Activated CD8-positive, alpha-beta memory T cell treated with anti-CD3 and anti-CD28 coated beads, Interleukin-2, amount 10 ng/mL, durations not matched to agents 7 days and 5 days (primary cell): ENCODE measurements at places on chromosomes 5 and 9.

DNA sequence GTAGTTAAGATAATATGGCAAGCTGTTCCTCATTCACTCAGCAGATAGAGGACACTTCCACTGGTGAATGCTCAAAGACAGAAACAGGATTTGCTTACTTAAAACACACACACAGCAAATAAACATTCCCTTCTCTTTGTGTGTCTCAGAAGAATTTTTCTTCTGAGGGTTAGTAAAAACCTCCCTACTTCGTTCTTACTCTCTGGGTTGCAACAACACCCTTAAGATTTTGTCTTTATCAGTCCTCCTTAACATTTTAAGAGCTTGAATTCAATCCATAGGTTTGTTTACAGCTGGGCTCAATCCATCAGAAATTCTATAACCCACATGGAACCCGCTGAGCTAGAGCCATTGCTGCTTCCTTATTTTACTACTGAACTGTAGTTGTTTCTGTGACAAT, 237.4 kb upstream of the PIK3R1 start:
- DNase-seq, result no peak

DNA sequence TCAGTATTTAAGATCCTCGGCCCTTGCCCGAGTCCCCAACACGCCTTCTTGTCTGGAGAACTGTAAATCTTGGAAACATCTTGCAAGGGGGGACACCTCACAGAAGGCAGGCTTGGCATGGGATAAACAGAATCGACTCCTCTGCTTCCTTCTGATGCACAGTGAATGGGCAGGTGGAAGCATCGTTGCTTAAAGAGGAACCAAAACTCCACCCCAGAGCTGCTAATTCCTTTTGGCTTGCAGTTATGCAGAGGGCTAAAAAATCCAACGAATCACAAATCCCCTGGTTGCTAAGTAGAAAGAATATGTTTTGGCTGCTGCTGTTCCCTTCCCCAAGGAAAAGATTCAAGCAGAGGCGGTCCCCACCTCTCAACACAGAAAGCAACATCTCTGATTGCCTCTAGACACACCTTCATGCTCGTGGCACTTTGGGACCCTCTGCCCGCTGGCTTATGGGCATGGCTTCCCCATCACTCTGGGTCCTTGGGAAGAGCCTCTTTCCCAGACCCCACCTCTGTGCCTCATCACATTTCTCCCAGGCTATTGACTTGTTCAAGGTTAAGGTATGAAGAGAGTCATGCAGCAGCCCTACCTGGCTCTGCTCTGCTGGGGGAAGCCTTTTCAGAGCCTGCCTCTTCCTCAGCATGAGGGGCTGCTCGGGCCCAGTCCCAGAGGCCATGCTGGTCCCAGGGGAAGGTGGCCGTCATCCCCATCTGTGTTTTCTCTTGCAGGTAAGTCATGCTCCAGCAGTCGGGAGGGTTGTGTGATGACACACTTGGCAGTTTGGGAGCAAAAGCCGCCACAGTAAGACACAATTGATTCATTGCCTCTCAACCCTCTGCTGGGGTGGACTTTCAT, 137.1 kb downstream of the KCNIP1 start:
- DNase-seq, result no peak

DNA sequence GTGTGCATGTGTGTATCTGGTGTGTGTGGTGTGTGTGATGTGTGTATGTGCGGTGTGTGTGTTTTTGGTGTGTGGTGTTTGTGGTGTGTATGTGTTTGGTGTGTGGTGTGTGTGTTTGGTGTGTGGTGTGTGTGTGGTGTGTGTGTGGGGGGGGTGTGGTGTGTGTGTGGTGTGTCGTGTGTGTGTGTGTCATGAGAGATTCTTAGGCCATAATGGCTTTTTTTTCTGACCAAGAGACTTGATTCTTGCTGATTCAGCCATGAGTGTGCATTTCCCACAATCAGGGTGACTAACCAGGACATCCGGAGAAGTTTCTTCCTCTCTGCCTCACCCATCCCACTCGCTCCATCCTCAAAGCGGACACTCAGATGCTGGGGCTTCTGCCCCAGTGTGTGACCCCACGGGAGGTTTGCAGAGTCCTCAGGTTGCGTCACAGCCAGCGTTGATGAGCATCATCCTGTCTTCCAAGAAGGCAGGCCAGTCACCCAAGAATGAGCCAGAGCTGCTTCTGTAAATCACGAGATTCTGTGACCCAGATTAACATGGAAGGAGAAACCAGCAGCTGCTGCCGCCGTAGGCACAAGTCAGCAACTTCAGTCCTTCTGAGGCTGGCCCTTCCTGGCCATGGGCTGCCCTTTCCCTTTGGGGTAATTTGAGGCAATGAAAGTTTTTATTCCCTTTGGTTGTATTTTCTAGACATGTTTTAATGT, 12.5 kb upstream of the CTSL start:
- DNase-seq, result no peak

DNA sequence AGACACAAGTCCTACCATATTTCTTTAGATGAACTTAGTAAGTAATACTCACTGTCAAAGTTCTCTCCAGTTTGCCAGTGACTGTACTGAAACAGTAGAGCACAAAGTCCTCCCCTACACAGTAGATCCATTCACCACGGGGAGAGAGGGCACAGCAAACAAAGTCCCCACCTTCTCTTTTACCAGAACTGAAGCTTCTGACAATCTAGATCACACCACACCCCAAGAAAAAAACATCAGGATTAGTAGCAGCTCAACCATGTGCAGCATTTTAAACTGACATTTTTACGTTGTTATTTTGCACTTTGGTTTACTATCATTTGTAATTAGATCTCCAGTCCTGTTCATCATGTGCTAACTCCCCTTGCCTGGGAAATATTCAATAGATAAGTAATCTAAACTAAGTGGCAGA, 23.0 kb downstream of the DNAJA1 start:
- no peak for DNase-seq

- peak; percentile 51 for DNase-seq
Measured at GRCh38 chr9:109418827-109419226, 79.3 kb downstream of the PTPN3 start.

- no peak for DNase-seq
Measured at GRCh38 chr9:121185774-121186403, 15.8 kb downstream of the RAB14 start.

DNA sequence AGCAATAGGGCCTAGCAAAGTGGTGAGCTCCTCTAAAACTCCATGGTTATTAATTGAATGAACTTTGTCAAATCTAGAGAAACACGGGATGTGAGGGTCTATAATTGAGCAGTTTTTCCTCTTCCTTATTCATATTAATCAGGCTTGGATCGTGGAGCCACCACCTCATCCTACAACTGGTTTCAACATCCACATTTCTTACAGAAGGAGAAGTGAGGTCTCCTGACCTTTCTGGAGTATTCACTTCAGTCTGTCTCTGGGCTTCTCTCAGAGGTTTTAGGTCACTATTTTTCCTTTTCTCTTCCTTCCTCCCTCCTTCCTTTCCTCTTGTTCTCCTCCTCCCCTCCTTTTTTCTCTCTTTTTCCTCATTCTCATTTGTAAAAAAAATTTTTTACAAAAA, 177.3 kb upstream of the ACTBL2 start:
- DNase-seq, result no peak

DNA sequence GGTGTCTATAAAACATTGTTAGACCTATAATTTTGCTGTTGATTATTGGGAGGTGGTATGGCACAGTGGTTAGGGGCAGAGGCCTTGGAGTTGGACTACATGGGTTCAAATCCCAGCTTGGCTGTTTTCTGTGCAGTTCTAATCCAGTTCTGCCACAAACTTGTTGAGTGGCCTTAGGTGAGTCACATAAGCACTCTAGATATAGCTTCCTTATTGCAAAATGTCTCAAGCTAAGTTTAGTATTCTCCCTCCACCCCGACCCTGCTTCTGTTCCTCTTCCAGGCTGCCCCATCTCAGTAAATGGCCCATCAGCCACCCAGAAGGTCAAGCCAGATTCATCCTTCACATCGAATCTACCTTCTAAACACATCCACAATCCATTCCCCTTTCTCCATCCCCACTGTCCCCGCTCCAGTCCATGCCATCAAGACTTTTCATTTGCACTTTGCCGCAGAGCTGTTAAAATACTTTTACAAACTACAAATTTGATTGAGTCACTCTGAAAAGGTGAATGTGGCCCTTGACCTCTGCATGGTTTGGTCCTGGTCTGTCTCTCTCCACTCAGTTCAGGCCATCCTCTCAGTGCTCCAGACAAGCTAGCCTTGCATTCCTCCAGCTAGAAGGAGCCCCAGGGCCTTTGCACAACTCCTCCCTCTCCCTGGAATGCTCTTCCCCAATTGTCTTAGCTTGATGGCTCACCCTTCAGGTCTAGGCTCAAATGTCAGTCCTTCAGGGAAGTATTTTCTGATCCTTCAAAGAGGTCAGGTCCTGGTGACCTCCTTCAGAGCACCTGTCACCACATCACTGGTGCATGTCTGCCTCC, 10.0 kb upstream of the HDHD3 start:
- DNase-seq, result no peak

DNA sequence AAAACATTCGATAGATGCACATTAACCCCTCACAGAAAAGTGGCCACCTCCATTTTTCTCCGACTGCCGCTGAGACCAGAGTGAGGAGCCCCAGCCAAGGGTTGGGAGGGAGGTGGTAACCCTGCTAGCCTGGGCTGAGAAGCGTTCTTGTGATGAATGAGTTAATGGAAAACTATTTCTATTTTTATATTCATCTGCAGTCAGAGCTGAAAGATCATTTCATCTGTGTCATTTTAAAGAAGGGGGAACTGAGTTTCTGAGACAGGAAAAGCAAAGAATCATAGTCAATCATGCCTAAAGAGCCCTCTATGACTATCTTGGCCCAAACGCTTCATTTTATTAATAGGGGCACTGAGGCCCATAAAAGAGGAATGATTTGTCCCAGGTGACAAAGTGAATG, 229.5 kb downstream of the PAPPA start:
- DNase-seq, result no peak

- DNase-seq, result no peak
Measured at GRCh38 chr9:116905171-116905588, 218.1 kb downstream of the TRIM32 start.

DNA sequence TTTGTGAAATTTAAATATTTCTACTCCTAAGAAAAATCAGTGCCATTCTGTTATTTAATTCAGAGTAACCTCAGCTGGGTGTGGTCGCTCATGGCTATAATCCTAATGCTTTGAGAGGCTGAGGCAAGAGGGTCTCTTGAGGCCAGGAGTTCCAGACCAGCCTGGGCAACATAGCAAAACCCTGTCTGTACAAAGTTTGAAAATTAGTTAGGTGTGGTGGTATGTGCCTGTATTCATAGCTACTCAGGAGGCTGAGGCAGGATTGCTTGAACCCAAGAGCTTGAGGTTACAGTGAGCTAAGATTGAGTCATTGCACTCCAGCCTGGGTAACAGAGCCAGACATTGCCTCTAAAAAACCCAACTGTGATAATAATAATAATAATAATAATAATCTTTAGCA, 44.8 kb upstream of the CNTLN start:
- no peak for DNase-seq

GRCh38 chr9:100759215-100759614, 181.3 kb downstream of the CAVIN4 start:
- no peak for DNase-seq

DNA sequence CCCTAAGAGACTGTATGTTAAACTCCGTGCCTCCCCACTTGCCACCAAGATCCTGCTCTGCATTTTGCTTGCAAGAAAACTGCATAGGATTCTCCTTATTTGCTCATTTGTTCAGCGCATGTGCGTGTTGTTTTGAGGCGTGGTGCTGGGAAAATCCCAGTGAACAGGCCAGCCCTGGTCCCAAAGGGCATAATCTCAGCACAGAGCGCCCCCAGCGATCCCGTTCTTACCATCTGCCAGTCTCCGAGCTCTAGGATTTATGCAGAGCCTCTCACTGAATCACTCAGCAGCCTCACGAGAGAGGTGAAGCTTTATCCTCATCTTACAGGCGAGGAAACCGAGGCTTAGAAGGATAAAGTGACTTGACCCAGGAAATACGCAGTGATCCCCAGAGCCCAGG, 11.5 kb downstream of the PRRX2 start:
- no peak for DNase-seq

- no peak for DNase-seq
Measured at GRCh38 chr9:660227-660626, 181.3 kb upstream of the DMRT1 start.

- peak; percentile 67 for DNase-seq
Measured at GRCh38 chr9:128899566-128900322, 17.8 kb downstream of the LRRC8A start.

- no peak for DNase-seq
Measured at GRCh38 chr5:80759866-80760577, 105.2 kb upstream of the DHFR start.

DNA sequence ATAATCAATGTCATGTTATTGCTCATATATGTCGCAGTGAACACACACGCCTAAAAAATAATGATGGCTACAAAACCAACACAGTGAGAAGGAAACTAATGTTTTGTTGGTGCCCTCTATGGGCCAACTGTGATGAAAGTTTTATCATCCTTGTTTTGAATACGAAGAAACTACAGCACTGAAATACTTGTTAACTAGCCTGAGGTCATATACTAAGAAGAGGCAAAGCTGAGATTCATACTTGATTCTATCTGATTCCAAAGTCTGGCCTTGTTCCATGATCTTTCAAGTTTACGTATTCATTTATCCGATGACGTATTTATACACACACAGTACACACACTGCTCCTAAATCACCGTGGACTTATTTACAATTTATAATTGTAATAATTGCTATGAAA, 16.1 kb upstream of the DRD1 start:
- no peak for DNase-seq

DNA sequence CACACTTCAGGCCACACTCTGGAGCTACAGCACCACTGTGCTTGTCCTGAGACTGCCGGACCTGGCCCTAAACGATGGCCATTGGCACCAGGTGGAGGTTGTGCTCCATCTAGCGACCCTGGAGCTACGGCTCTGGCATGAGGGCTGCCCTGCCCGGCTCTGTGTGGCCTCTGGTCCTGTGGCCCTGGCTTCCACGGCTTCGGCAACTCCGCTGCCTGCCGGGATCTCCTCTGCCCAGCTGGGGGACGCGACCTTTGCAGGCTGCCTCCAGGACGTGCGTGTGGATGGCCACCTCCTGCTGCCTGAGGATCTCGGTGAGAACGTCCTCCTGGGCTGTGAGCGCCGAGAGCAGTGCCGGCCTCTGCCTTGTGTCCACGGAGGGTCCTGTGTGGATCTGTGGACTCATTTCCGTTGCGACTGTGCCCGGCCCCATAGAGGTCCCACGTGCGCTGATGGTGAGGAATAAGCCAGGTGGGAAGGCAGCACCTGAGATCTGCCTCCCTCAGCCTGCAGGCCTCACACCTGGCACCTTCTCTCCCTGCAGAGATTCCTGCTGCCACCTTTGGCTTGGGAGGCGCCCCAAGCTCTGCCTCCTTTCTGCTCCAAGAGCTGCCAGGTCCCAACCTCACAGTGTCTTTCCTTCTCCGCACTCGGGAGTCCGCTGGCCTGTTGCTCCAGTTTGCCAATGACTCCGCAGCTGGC, 14.7 kb downstream of the CRB2 start:
- DNase-seq, result no peak
